Iris pigment epithelial cell (primary cell): ENCODE measurements at places on chromosomes 4 and X.
A peak's percentile ranks its signal among the peaks of the same experiment; 100 is the strongest.

DNA sequence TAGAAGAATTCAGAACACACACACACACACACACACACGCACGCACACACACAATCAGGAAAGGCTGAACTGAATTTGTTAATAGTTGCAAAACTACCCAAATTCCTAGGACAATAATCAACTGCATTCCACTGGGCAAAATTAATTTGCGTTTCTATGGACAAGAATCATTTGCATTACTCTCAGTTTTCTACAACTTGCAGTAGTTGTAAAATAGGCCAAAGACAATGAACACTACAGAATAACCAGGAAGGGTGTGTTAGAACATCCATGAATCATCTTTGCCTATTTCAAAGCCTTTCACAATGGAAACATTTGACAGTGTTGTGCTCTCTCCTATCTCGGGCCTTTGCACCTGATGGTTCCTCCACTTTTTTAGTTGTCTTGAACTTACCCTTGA is 77.1 kb upstream of the IGFBP7 start:
- no peak for DNase-seq

DNA sequence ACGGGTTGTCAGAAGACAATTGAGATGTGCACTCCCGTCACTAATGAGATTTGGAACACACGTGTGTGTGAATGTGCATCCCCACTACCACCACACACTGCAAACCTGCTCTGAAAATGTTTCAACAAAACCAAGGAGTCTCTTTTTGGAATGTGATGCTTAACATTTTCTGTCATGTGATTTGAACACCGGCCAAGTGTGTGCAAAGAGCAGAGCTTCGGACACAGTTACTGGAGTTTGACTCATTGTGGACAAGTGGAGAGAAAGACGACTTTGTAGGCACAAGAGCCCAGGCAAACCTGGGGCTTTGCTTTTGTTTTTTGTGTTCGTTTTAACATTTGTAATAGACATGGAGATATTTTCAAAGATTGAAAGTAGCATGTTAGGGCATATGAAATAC is 49.2 kb downstream of the CCKAR start:
- peak; percentile 73 for DNase-seq

DNA sequence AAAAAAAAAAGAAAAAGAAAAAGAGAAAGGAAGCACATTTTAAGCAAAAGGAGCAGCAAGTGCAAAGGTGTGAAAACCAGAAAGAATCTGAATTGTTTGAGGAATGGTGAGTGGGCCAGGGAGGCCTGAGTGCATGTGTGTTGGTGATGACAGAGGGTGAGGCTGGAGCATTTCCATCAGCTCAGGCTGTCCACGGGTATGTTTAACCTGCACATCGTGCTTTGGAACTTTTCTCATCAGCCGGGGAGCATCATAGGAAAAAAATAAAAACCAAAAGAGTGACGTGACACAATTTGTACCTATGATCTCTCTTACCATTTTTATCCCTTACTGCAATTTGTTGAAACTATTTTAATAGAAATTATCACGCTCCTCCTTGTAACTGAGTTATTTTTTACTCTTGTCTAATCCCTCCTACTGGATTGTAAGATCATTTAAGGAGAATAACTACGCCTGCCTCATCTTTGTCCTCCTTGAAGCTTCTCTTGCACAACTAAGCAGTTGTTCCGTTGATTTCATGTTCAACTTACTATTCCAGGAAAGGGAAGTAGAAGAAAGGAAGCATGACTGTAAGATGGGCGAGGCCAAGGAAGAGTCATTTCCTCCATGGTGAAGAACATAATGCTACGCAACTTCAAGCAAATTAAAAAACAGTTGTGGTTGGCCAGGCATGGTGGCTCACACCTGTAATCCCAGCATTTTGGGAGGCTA is 7.0 kb downstream of the PALLD start:
- peak; percentile 47 for DNase-seq

- no peak for DNase-seq
Measured at GRCh38 chr4:152098365-152099060, 337.7 kb upstream of the GATB start.

- peak; percentile 77 for DNase-seq
Measured at GRCh38 chr4:78776079-78776728, at the start of gene BMP2K. Gene BMP2K, plus strand, starts transcription at chr4:78776350. Its CDS starts 194 bp downstream, at chr4:78776544.

- DNase-seq: no peak
Measured at GRCh38 chr4:113607147-113607720, 154.3 kb downstream of the CAMK2D start.

DNA sequence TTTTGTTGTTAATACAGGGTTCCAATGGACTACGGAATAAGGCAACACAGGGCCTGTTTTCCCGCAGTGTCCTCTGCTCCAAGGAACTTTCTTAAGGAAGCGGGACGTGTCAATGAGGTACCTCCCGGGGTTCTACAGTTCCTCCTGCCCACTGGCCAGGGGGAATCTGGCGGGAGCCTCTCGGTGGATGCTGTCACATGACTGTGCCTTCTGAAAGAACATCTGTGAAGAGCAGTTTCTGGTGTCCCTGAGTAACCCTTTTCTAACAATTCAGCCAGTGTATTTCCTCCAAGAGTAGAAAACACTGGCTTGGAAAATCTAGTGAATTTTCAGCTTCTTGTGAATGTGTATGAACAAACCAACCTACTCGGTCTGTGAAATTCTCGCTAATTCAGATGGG is 32.7 kb downstream of the MFAP3L start:
- DNase-seq: no peak

GRCh38 chr4:8344377-8344776 is 74.8 kb downstream of the HTRA3 start:
- no peak for DNase-seq

GRCh38 chrX:11533199-11533651 is 132.5 kb downstream of the ARHGAP6 start:
- peak; percentile 81 for DNase-seq

DNA sequence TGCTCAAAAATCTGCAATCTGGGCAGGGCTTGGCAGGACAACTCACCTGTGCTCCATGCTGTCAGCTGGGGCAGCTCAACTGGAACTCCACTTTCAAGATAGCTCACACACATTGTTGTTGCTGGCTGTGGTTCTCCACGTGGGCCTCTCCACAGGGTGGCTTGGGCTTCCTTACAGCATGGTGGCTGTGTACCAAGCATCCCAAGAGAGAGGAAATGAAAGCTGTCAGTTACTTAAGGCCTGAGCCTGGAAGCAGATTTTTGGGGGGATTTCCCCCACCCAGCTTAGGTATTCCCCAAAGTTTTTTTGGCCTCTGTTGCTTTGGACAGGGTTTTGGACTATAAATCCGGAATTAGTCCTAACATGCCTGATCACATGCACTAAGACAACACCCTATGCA is 81.0 kb downstream of the BCOR start:
- no peak for DNase-seq

DNA sequence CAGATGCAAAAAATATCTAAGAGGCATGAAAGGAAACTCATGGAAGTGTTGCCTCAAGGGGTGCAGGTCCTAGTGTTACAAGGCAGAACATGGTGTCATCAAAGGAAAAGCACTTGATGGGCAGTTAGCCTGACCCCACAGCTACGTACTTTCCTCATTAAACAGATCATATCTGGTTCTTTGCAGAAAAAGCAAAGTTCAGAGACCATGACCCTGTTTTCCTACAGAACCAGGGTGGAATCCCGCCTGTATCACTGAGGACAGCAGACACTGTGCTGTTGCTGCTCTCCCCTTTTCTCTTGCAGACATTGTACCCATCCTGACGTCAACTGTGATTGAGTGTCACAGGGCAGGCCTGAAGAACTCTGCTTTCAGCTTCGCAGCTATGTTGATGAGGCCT is 91.7 kb downstream of the RFC1 start:
- no peak for DNase-seq

DNA sequence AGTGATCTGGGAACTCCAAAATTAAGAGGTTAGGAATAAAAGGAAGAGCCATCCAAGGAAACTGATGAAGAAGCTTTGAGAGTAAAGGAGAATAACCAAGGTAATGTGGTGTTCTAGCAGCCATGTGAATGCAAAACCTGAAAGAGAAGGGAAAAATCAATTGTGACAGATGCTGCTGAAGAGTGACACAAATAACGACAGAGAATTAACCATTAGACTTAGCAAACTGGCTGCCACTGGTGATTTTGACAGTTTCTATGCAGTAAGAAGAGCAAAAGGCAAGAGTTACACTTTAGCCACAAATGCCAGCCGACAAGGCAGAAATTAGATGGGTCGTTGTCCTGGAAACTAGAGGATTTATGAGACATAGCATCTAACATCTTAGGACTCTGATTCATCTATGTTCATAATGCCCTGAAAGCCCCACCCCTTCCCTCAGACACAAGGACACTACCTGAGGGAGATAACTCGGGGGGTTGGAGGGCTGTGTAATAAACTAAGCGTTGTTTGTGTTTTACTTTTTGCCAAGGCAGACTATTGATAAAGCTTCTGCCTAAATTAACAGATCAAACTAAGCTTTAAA is 13.0 kb upstream of the TMEM144 start:
- DNase-seq: no peak

GRCh38 chr4:129344058-129344457 is 248.1 kb downstream of the C4orf33 start:
- peak; percentile 37 for DNase-seq

DNA sequence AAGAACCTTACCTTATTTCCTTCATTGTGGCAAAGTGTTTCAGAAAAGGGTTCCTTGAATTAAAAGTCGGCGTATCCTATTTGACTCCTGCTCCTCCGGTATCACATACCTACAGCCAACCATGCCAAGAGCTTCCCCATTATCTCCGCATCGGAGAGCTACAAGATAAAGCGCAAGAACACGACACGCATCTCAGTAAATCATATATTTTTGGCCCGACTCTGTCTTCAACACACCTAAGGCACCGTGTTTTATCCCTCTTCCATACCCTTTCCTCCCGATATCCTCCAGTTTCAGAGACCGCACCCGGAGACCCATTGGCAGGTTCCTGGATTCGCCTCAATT is 497 bp upstream of the THAP9 start:
- no peak for DNase-seq

- no peak for DNase-seq
Measured at GRCh38 chr4:148730082-148730640, 287.9 kb upstream of the NR3C2 start.
